Caudate nucleus (tissue), 63 donors: ENCODE measurements at places on chromosomes 7 and 10.

GRCh38 chr7:117152213-117153007 lies 170.4 kb downstream of the WNT2 start:
- no peak for DNase-seq

DNA sequence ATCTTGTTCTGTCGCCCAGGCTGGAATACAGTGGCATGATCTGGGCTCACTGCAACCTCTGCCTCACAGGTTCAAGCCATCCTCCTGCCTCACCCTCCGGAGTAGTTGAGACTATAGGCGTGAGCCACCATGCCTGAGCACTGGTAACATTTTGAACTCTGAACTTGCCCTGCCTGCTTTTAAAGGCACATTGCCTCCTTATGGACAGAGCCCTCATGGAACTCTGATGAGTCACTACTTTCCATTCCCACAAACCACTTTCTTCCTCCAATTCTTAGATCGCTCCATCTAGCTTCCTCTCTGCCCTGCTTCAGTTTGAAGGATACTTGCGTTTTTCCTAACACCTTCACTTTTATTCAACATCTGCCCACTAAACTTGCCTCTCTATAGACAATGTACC lies 38.1 kb downstream of the PRPS1L1 start:
- DNase-seq = no peak

DNA sequence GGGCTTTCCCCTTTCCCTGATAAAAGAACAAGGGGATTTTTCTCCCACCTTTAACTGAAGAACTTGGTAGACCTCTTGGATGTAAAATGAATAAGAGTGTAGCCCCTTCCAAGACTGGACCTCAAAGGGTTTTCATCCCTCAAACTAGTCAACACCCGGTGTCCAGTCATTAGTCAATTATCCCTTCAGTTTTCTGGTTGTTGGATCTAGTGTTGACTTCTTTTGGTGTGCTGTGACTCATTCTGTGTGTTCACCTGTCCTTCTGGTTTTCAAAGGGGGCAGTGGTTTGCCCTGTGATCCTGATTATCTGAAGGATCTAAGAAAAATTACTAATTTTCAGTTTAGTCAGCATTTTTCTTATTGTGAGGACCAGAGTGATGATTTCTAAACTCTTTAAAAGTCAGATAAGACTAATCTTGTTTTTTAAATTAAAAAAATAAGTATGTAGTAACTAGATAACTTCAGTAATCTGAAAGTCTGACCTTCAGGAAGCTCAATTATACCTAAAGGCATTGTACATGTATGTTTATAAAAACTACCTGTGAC lies 583.5 kb downstream of the CNTNAP2 start:
- DNase-seq = no peak

DNA sequence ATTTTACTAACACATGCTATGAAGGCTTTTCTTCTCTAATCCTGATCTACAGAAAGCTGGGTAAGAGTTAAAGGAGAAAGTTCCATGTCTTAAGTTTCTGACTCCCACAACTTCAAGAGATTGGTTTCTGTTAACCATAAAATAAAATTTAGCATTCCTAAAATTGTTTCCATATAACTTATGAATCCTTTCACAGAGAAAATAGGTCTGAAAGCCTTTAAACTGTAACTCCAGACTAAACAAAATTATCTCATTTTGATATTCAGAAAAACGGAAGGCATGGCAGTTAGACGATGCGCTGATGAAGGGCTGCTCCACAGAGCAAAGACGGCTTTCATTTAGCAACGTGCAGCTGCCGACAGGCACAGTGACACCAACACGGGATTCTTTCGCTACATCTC lies 133.3 kb downstream of the SLC25A13 start:
- no peak for DNase-seq

GRCh38 chr10:191703-192518 lies 56.7 kb downstream of the ZMYND11 start:
- DNase-seq = no peak

DNA sequence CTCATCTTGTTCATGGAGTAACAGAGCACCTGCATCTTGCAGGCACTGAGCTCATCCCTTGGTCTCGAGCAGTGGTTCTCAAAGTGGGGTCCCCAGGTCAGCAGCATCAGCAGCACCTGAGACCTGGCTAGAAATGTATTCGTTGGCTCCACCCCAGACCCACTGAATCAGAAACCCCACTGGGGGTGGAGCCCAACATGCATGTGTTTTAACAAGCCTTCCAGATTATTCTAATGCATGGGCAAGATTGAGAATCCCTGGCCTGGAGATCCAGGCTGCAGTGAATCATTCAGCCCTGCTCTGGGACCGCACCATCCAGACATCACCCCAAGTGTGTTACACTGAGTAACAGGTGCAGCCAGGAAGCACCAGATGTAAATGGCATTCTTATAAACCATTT lies 85.1 kb upstream of the PPIF start:
- DNase-seq = no peak

DNA sequence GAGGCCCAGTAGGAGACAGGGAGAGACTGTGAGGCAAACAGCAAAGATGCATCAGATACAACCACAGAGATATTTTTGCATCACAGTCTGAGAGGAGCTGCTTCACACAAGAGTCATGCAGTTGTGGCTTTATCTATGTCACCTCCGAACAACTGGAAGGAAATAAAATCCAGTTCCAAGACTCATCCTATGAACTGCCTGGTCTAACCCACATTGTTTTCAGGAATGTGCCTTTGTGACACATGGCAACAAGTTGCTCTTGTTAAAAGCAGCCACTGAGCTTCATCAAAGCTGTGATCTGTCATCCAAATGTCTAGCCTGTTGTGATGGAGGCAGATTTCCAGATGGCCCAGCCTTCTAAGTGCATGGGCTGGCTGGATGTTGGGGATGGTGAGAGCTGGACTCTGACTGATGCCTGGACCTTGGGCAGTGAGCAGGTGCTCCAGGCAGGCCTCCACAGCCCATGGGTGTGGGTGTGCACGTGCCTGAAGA lies 255.0 kb downstream of the BMPER start:
- DNase-seq = no peak

DNA sequence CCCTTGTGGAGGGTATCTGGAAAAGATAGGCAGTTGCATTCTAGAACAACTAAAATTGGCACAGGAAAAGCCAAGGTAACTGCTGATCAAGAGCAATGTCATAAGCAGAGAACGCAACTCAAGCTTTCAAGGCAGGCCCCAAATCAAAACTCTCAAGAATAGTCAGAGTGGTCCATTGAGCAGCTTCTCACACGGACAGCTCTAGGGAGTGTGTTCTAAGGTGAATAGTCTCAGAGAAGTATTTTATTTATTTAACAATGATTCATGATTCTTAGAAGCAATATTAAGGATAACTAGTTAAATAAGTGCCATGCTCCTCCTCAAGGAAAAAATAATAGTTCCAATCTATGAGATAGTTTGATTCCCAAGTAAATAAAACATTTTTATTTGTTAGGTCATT lies 83.0 kb downstream of the COL28A1 start:
- no peak for DNase-seq

GRCh38 chr7:104805449-104806317 lies 208.3 kb upstream of the KMT2E start:
- peak; percentile 19 for DNase-seq

DNA sequence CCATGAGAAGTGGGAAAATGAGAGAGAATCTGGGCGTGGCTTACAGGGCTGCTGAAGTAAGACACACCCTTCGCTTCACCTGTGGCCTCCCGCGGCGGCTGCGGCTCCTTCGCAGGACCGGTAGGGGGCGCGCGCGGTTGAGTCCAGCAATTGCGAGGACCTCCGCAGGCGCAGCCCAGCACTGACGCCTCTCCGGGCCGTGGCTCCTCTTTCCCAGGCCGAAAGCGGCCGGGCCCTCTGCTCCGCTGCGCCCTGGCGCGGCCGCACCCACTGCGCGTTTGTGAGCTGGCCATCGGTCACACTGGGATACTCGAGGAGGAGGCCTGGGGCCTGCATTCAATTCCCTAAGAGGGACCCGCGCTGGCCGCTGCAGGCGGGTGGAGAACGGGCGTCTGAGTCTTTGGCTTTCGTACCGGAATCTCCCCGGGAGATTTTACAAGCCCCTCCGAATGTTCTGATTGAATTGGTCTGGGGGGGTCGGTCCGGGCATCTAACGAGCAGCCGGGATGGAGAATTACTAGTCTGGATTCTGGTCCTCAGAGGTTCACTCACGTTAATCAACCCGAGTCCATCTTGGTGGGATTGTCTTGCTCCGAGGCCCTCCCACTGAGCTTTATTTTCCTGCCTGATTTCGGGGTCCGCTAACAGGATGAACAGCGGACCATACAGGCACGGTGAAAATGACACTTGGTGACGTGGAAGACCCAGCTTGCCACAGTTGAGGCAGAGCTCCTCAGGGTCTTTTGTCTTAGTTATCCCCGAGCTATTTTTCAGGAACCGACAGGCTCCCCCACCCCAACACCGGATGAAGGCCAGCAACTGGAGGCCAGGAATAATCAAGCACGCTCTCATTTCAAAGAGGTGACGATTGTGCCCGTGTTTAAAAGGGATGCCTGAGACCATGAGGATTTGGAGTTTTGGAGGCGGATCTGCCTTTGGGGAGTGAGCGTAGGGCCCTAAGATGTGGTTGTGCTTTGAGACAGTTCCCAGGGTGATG lies at the start of gene LRRD1:
LRRD1 (minus strand) TSS at position 215 of the 997 bp plus-strand sequence. CDS start 13,940 bp downstream, outside the sequence.
- DNase-seq = peak; percentile 77

DNA sequence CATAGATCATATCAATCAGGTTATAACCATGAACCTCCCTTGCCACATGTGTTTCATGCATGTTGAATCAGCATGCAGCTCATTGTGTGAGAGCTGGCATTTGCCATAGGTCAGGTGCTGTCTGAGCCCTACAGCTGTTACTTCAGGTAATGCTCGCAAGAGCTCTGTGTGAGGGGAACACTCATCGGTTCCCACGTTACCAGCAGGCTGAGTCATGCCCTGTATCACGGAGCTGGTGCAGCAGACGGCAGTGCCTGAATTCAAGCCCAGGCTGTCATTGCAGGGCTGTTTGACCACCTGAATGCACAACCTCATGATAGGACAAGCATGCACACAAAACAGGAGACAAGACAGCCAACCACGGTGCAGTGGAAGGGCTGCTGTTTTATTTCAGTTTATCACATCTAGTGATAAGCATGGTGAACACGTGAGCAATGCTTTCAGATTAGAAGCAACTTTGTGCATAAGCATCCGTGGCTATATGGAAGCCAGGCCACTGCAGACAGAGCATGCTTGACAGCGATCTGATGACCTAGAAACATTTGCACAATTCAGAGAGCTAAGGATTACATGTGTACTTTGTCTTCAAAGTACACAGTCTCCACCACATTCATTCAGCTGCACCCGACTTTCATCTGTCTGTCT lies 56.4 kb upstream of the PFKP start:
- peak; percentile 10 for DNase-seq

GRCh38 chr10:46223626-46224413 lies 63.0 kb upstream of the ANTXRL start:
- DNase-seq = no peak

DNA sequence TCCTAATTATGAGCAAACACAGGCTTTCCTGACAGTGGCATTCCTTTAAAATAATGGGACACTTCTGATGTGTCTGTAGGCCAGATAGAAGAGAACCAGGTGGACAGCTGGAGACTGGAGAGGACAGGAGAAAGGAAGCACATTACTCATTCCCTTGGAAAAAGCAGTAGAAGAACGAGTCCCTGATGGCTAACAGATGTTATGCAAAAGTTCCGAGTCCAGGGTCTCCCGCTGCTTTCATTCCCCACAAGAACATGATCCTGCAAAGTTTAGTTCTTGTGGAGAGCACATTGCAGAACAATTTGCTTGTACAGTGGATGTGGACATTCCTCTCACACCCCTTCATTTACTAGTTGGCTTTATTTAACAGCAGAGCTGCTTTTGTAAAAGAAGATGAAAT lies 137.6 kb downstream of the GPAM start:
- DNase-seq = no peak

DNA sequence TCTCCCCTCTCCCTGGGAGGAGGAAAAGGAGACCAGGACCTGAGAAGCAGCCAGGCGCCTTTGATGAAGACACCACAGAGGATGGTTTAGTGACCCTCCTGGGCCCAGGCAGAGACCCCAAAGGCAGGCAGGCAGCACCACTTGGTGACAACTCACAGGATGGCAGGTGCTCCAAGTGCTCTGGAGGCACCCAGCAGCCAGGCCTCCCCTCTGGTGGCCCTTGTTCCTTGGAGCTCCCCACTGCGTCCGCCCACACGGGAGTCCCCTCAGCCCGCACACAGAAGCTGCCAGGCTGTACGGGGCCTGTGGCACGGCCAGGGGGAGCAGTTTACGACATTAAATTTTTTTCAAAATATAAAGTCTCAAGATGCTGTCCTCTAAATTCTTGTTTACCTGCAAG lies 607.1 kb upstream of the FOXK1 start:
- DNase-seq = no peak

GRCh38 chr7:93851536-93851935 lies 39.0 kb downstream of the TFPI2 start:
- DNase-seq = no peak

GRCh38 chr7:50651271-50651989 lies 86.2 kb upstream of the DDC start:
- no peak for DNase-seq

- no peak for DNase-seq
Observed at GRCh38 chr10:49752584-49752983, 9.5 kb downstream of the OGDHL start.

- no peak for DNase-seq
Observed at GRCh38 chr7:89023877-89024276, 228.3 kb upstream of the TEX47 start.
